ENCODE measurements at places on chromosomes 12 and 14. TPM values are rescaled to one million over a fixed set of nuclear protein-coding genes. Genes with fewer than 3 reads are reported as not detected.

Gene TRHDE
- total RNA-seq = 4.8 TPM

Gene CD163L1
- total RNA-seq = 10.5 TPM

Gene B4GALNT3
- 3.5 TPM for total RNA-seq

Gene LPAR5
- total RNA-seq = 3.3 TPM

Gene KRT71
- not detected for total RNA-seq

Gene DDN
- not detected for total RNA-seq

Gene PLEKHH1
- 1.4 TPM for total RNA-seq

Gene FAM186B
- 0.14 TPM for total RNA-seq

Gene RHOJ
- 19.8 TPM for total RNA-seq

Gene CACNA2D4
- 7.3 TPM for total RNA-seq

Gene BRAP
- 14.4 TPM for total RNA-seq

Gene RAD9B
- total RNA-seq = 3.0 TPM

Gene FERMT2
- 326 TPM for total RNA-seq

Gene CLEC1B
- not detected for total RNA-seq

Data from posterior vena cava (tissue), 2 donors.